Caco-2 (cell line): ENCODE measurements at places on chromosomes 3 and 15. TPM values are rescaled to one million over a fixed set of nuclear protein-coding genes. Genes with fewer than 3 reads are reported as not detected.

Gene REC114
- not detected in 2 replicates for total RNA-seq

GRCh38 chr3:36923523-36923943 is 21.3 kb downstream of the TRANK1 start:
- no peak for DNase-seq

Gene SLC6A1
- not detected in 2 replicates for total RNA-seq

DNA sequence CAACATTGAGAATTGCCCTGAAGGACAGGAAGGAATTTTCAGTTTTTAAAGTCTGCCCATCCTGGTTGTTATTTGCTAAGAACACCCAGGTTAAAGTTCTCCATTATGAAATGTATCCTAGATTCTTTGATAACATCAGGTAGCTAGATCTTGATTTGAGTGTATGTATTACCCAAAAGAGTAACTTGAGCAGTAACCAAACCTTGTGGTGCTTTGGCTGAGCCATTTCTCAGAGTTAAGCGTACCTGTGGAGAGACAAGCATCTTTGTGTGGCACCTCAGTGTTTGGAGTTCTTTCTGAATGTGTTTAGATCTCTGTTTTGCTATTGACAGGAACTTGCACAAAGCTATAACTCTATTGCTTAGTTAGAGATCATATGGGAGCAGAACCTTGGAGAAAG is 20.4 kb downstream of the CEP97 start:
- no peak for DNase-seq

Gene APOD
- total RNA-seq = 62.0 and 101 TPM in 2 replicates
